ENCODE measurements at places on chromosomes 11 and 22. TPM values are rescaled to one million over a fixed set of nuclear protein-coding genes. Genes with fewer than 3 reads are reported as not detected.
A peak's percentile ranks its signal among the peaks of the same experiment; 100 is the strongest.

- H3K36me3 ChIP-seq, result peaks cover 47% of the 10 kb centered on the region
- H3K27me3 ChIP-seq, result no peaks in the 10 kb centered on the region
- H3K4me1 ChIP-seq, result peaks cover 3% of the 10 kb centered on the region
- no peak for DNase-seq
- H3K4me3 ChIP-seq, result no peak overlapping the region
Observed at GRCh38 chr11:70206982-70207376, 3.9 kb downstream of the FADD start.

Gene TTC28
- total RNA-seq, result 12.6 TPM

DNA sequence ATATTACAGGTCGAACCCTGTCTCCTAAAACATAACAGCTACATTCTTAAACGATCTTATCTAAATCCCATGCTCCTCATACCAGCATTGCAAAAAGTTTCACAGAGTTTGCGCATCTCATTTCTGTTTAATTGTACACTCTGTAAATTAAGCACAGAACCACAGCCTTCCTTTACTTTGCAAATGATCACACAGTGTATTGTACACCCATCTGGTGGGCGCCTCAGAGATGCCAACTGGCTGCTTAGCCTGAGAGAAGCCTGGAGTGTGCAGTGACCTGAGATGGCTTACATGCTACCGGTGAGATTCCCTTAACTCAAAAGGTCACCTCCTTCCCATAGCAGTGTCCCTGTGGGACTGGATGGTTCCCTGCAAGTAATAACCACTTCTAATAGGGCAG, 1077.3 kb downstream of the OPCML start:
- DNase-seq, result no peak
- H3K4me1 ChIP-seq, result peaks cover 2% of the 10 kb centered on the region
- H3K27ac ChIP-seq, result no peak overlapping the region
- H3K27me3 ChIP-seq, result no peaks in the 10 kb centered on the region
- H3K36me3 ChIP-seq, result no peaks in the 10 kb centered on the region
- no peak overlapping the region for H3K4me3 ChIP-seq

- no peak for DNase-seq
- peaks cover 26% of the 10 kb centered on the region for H3K36me3 ChIP-seq
- no peaks in the 10 kb centered on the region for H3K4me1 ChIP-seq
- H3K27ac ChIP-seq, result no peak overlapping the region
- no peaks in the 10 kb centered on the region for H3K27me3 ChIP-seq
Observed at GRCh38 chr11:38582151-38582550, 1984.1 kb upstream of the RAG2 start.

- peaks cover 2% of the 10 kb centered on the region for H3K27me3 ChIP-seq
- DNase-seq, result no peak
- no peaks in the 10 kb centered on the region for H3K36me3 ChIP-seq
- no peaks in the 10 kb centered on the region for H3K4me1 ChIP-seq
- H3K4me3 ChIP-seq, result no peak overlapping the region
- H3K27ac ChIP-seq, result no peak overlapping the region
Observed at GRCh38 chr11:27234043-27234668, 128.9 kb downstream of the CCDC34 start.

Gene MAPK8IP1
- total RNA-seq, result 30.2 TPM

Gene HBD
- total RNA-seq, result not detected

DNA sequence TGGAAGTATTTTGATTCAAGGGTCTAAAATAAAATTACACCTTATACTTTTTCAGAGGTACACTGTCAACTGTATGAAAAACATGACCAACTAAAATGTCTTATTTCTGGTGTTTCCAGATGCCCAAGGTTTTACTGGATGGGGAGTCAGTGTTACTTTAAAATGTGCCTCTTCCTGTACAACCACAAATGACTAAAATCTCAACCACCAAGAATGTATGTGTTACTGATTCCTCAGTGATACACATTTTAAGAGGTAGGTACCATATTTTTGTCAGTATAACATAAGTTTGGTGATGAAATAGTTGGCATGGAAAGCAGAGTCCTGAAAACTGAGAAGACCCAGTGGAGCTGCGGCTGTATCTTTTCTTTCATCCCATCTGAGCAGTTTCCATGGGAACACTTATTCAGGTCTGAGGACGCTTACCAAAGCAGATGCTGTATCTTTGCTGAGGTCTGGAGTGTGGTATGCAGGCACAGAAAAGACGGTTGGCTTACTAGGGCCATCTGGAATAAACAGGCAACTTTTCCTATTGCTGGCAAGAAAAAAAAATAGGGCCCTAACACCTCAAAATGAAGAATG, 21.2 kb upstream of the TP53AIP1 start:
- H3K36me3 ChIP-seq, result 0 out of 2 replicates have a peak, but pooled peaks cover 6% of the 10 kb centered on the region
- no peak overlapping the region for H3K27ac ChIP-seq
- no peaks in the 10 kb centered on the region for H3K27me3 ChIP-seq
- DNase-seq, result no peak
- no peaks in the 10 kb centered on the region for H3K4me1 ChIP-seq

- H3K4me3 ChIP-seq, result no peak overlapping the region
- no peaks in the 10 kb centered on the region for H3K27me3 ChIP-seq
- H3K27ac ChIP-seq, result no peak overlapping the region
- H3K4me1 ChIP-seq, result no peaks in the 10 kb centered on the region
- DNase-seq, result no peak
Observed at GRCh38 chr22:39414886-39415285, 15.3 kb downstream of the TAB1 start.

Gene ETS1
- 29.0 TPM for total RNA-seq

DNA sequence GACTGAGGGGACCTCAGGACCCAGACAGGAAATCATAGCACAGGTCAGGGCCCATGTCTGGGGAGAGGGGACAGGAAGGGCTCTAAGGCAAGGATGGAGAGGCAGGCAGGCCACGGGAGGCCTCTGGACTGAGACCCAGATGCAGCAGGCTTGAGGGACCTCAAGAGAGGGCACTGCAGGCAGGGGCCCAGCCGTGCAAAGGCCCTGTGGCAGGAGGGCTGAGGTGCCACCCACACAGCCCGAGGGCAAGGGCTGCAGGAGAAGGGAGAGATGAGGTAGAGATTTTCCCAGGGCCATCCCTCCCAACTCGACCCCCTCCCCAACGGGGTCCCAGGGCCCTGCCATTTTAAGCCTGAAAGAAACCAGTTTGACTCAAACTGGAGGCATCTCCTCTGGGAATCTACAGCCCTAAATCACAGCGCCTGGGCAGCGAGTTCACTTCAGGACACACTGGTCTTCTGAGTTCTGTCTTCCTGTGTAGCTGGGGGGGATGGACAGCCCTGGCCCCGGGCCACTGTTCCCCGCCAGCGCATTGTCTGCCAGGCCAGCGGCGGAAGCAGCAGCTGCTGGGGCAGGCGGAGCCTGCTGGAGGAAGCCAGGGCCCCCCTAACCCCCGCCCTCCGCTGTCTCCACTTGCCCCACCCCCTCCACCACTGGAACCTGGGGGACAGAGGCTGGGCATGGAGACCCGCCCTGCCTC, 20.3 kb upstream of the WNT7B start:
- H3K27me3 ChIP-seq, result no peaks in the 10 kb centered on the region
- no peak overlapping the region for H3K4me3 ChIP-seq
- no peak overlapping the region for H3K27ac ChIP-seq
- peak; percentile 63 for DNase-seq
- no peaks in the 10 kb centered on the region for H3K4me1 ChIP-seq
- H3K36me3 ChIP-seq, result no peaks in the 10 kb centered on the region

DNA sequence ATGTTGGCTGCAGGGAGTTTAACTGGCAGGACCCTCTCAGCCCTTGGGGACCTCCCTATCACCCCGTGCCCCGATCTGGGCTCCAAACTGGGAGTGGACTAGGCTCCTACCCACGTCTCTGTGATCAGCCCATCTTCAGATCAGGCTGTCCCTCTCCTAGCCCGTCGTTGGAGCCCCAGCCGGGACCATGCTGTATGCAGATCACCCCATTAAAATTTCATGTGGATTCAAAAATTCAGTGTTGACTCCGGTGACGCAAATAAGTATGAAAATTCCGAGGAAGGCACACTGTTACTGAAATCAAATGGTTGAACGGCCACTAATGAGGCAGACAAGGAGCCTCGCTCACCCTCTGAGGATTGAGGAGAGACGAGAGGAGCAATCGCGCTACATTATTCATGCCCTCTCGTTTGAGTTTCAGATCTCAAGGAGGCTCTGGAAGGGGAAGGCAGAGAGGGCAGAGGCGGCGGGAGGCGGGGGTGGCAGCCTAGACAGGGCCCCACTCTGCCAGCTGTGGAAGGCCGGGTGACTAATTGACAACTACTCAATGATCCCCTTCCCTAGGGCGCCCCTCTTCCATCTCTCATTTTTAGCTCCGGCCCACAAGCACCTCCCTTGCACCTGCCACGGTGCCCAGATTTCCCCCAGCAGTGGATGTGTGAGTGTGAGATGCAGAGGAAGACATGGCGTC, 255.4 kb downstream of the MIAT start:
- peaks cover 2% of the 10 kb centered on the region for H3K27me3 ChIP-seq
- no peak overlapping the region for H3K4me3 ChIP-seq
- DNase-seq, result no peak
- H3K36me3 ChIP-seq, result no peaks in the 10 kb centered on the region

Gene GAS2L1
- 8.0 TPM for total RNA-seq

- peak; percentile 37 for DNase-seq
- no peak overlapping the region for H3K4me3 ChIP-seq
- H3K27ac ChIP-seq, result no peak overlapping the region
- no peaks in the 10 kb centered on the region for H3K36me3 ChIP-seq
- no peaks in the 10 kb centered on the region for H3K4me1 ChIP-seq
Observed at GRCh38 chr11:117823946-117824420, 561 bp downstream of the FXYD2 start.

DNA sequence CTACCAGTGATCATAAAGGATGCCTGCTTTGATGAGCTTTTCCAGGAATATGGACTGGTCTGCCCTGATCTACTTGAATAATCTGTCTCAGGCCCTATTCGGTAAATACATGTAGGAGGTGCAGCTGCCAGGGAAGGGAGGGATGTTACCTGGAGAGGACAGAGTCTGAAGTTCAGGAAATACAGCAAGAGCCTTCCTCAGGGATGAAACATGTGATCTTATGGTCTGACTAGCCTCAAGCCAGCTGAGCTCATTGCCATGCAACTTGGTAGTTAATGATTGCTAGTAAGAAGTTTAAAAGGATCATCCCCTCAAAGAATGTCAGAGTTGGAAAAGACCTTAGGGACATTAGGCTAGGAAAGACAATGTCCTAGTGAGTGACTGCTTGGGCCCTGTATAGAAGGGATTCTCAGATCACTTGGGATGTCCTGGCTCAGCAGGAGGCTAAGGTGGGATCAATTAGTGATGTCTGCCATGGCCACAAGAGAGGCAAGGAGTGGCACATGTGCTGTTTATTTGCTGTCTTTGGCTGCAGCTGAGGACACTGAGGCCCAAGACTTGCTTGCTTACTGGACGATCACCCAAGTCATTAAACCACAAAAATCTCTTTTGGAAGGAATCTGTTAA, 18.5 kb downstream of the PTPRJ start:
- no peak overlapping the region for H3K4me3 ChIP-seq
- H3K27ac ChIP-seq, result no peak overlapping the region
- no peak for DNase-seq
- no peaks in the 10 kb centered on the region for H3K27me3 ChIP-seq
- H3K4me1 ChIP-seq, result peaks cover 13% of the 10 kb centered on the region

Gene LDLRAD3
- 12.1 TPM for total RNA-seq

Gene TESMIN
- 45.2 TPM for total RNA-seq

DNA sequence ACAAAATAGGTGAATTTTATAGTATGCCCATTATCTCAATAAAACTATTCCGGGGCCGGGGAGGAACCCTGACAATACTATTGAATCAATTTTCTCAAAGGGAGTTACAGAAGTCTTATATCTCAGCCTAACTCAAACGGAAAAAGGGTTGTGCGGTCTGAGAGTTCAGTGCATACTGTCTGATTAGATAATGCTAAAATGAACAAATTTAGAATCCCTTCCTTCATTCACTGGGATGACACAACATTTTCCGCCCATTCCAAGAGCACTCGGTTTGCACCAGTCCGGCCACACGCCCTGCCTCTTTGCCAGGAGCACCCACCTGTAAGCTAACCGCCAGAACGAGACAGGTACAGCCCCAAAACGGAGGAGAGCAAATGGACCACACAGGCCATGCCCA, 50.0 kb upstream of the NFRKB start:
- no peak overlapping the region for H3K27ac ChIP-seq
- H3K27me3 ChIP-seq, result no peaks in the 10 kb centered on the region
- peaks cover 39% of the 10 kb centered on the region for H3K36me3 ChIP-seq
- 0 out of 2 replicates have a peak, but pooled peaks cover 4% of the 10 kb centered on the region for H3K4me1 ChIP-seq
- DNase-seq, result no peak
- H3K4me3 ChIP-seq, result no peak overlapping the region

- no peak for DNase-seq
- H3K4me3 ChIP-seq, result no peak overlapping the region
- no peak overlapping the region for H3K27ac ChIP-seq
- H3K36me3 ChIP-seq, result no peaks in the 10 kb centered on the region
Observed at GRCh38 chr11:62443390-62444235, 24.8 kb downstream of the SCGB1A1 start.

DNA sequence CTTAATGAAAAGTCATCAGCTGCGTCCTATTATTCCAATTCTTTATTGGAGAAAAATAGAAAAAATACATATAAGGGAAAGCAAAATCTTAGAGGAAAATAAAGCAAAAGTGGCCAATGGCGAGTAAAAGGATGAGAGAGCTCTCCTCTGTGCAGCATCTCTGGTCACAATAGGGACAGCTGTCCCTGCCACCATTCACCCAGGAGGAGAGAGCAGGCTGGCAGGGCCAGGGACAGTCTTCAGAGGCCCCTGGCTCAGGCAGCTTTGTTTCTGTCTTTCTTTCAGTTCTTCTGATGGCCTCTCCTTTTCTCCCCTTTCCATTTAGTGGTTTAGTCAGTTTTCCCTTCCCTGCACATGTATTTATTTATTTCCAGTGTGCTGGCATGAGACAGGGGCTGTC, 941.3 kb downstream of the NTM start:
- DNase-seq, result no peak
- no peak overlapping the region for H3K4me3 ChIP-seq
- H3K27me3 ChIP-seq, result no peaks in the 10 kb centered on the region
- H3K4me1 ChIP-seq, result no peaks in the 10 kb centered on the region
- H3K27ac ChIP-seq, result no peak overlapping the region

GRCh38 chr11:134045799-134046635, 22.9 kb upstream of the JAM3 start:
- H3K36me3 ChIP-seq, result no peaks in the 10 kb centered on the region
- no peaks in the 10 kb centered on the region for H3K4me1 ChIP-seq
- DNase-seq, result peak; percentile 72
- peak overlapping the region; percentile 22 for H3K4me3 ChIP-seq
- no peaks in the 10 kb centered on the region for H3K27me3 ChIP-seq

Gene NNMT
- total RNA-seq, result not detected

GRCh38 chr22:23077627-23078461, 7.5 kb downstream of the GNAZ start:
- no peak overlapping the region for H3K27ac ChIP-seq
- DNase-seq, result no peak
- no peak overlapping the region for H3K4me3 ChIP-seq
- H3K4me1 ChIP-seq, result no peaks in the 10 kb centered on the region
- H3K36me3 ChIP-seq, result no peaks in the 10 kb centered on the region

GRCh38 chr11:7527029-7527428, 13.2 kb downstream of the PPFIBP2 start:
- no peaks in the 10 kb centered on the region for H3K4me1 ChIP-seq
- no peak for DNase-seq
- H3K4me3 ChIP-seq, result no peak overlapping the region
- no peak overlapping the region for H3K27ac ChIP-seq
- H3K36me3 ChIP-seq, result no peaks in the 10 kb centered on the region

- no peaks in the 10 kb centered on the region for H3K4me1 ChIP-seq
- no peak for DNase-seq
- no peak overlapping the region for H3K27ac ChIP-seq
- no peak overlapping the region for H3K4me3 ChIP-seq
Observed at GRCh38 chr11:10622957-10623791, 54.7 kb upstream of the LYVE1 start.
